ENCODE measurements at places on chromosomes 1 and 21.

GRCh38 chr1:192342842-192343241 is 26.1 kb downstream of the RGS21 start:
- DNase-seq = no peak

GRCh38 chr1:18452550-18452949 is 28.2 kb upstream of the KLHDC7A start:
- no peak for DNase-seq

DNA sequence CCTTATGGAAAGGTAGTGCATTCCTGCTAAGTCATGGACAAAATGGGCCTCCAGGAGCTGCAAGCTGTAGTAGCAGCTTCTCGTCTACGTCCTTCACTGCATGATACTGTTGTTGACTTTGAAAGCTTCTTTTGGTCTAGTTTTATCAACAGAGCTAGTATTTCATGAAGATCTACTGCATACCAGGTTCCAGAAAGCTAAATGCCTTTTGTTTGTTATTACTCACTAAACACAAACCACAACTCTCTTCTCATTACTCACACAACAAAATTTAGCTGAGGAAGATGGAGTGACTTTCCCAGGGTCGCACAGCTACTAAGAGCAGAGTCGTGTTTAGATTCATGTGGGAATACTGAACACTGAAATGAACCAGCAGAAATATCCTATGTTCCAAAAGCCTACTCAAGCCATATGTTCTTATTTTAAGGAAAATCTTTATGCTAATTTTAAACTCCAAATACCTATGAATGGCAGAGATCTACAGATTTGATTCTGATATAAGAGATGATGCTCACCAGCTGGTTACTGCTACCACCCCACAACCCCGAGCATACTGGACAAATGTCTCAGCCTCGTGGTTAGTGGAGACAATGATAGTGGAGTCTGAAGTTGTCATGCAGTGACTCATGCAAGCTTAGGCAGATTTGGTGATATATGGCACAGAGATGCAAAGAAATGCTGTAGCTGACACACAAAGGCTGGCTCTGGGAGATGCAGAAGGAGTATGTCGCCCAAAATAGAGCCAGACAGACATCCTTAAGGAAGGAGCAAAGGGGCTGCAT is 20.6 kb downstream of the PGBD2 start:
- no peak for DNase-seq

GRCh38 chr1:59126366-59126765 is 170.5 kb upstream of the FGGY start:
- DNase-seq = no peak

- DNase-seq = no peak
Observed at GRCh38 chr1:115677565-115677964, 35.8 kb downstream of the VANGL1 start.

- DNase-seq = peak; percentile 35
Observed at GRCh38 chr1:215992620-215993019, 425.5 kb downstream of the KCTD3 start.

DNA sequence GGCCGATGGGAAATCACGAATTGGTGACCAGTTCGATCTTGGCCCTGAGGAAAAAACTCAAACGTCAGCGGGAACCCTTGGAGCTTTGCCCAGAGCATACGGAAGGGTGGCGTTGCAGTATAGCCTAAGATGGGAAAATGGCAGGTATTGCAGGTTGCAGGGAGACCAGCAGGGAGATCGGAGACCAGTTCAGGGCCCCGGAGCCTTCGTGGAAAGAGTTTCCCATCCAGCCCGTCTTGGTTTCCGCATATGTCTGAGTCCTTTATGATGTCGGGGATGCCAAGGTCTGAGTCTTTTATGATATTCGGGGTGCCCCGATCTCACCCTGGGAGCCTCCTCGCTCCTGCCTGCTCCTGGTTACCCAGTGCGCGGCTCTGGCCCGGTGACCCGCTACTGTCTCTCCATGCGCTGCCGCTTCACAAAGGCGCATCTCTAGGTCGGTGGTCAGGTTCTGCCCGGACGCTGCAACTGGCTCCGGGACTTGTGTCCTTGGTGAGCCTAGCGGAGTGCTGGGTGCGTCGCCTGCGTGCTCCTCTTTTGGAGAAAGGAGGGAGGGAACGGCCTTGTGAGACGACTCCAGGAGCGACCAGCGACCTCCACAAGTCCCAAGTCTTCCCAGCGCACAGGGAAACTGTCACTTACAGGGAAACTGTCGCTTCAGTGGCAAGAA is 94.2 kb downstream of the PRKAB2 start:
- no peak for DNase-seq

DNA sequence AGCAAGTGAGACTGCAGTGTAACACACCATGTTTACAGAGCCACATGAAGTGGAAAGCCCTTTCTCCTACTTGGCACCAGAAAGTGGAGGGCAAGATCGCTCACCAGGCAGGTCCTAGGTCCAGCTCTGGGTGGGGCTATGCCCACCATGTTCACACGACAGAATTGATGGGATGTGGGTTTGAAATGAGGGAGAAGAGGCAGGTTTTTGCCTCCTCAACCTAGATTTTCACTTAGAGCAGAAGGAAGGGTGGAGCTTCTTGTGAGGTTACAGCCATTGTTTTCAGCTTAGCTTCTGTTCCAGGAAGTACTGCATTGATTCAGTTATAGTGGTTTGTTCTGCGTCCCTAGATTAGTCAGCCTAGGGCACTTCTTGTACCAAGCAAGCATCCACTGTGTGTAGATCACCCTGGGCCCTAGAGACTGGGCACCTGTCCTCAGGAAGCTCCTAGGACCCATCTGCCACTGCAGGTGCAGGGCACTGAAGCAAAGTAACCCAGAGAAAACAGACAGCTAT is 2.3 kb downstream of the CD53 start:
- DNase-seq = no peak

- no peak for DNase-seq
Observed at GRCh38 chr1:38448893-38449292, 402.3 kb upstream of the POU3F1 start.

DNA sequence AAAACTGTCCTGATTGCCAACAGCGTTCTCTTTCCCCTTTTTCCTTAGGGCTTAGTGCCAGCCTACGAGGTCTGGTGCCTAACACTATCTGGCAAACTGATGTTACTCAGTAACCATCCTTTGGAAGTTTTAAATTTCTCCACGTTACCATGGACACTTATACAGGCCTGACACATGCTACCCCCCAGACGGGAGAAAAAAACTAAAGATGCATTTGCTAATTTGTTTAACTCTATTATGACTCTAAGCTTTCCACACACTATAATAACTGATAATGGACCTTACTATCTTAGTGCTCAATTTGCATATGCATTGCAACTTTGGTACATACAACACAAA is 36.8 kb downstream of the CLCA1 start:
- no peak for DNase-seq

DNA sequence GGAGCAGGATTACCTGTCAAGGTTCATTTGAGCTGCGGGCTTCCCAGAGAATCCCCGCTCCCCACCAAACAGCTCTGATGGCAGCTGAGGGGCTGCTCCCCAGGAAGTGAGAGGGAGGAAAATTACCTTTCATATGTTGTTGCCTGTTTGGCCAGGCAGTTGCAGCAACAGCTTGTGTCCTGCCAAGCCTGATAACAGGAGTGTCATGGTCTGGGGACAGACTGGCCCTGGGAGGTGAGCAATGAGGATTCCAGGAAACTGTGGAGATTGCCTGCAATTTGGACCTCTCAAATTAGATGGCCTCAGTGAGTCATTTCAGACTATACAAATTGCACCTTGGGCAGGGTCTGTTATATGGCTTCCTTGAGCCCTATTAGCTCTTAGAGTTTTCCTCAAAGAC is 189.3 kb downstream of the PTPRU start:
- DNase-seq = no peak

DNA sequence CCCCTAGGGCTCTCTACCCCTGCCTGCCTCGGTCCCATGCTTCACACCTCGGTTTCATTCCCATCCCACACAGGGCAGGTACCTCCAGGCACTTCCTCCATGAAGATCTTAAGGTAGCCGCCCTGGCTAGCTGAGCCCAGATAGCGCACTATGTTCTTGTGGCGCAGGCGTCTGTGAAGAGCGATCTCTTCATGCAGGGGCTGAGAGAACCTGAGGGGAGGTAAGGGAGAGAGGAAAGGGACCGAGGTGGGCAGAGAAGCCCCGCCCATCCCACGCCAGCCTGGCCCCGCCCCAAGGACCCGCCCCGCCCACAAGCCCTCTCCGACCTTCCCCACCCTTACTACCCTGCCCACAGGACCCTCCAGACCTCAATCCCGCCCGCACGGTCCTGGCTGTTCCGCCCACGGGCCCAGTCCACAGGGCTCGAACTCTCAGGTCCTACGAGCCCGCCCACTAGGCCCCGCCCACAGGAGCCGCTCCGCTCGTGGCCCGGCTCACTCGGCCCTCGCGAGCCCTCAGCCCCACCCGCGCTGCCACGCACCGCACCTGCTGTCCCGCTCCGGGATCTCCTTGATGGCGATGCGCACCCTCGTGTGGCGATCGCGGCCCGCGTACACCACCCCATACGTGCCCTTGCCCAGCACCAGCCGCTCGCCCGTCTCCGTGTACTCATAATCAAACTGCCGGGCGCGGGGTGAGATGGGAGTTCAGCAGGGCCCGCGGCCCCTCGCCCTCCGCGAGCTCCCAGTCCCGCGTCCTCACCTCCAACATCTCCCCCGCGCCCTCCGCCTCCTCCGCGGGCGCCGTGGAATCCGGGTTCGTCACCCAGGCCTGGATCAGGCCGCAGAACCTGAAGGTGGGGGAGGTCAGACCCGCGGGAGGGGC is 6.4 kb downstream of the MAP3K6 start:
- no peak for DNase-seq

DNA sequence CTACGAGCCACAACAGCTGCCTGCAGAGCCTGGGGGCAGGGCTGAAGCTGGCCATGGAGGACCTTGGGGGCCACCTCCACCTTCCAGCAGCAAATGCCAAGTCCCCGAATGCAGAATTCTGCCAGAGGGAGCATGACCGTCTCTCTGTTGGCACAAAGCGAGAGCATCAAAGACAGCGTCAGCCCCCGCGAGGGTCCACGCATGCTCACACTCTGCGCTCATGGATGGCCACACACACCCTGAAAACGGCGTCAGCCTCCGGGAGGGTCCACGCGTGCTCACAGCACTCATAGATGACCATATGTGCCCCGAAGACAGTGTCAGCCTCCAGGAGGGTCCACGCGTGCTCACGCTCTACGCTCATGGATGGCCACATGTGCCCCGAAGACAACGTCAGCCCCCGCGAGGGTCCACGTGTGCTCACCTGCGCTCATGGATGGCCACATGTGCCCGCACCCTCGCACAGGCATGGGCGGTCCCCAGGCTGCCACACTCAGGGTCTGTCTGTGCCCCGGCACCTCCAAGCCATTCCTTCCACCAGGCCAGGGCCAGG is 46.5 kb downstream of the MORN1 start:
- DNase-seq = no peak

- DNase-seq = no peak
Observed at GRCh38 chr1:35580949-35581388, 7.9 kb downstream of the TFAP2E start.

DNA sequence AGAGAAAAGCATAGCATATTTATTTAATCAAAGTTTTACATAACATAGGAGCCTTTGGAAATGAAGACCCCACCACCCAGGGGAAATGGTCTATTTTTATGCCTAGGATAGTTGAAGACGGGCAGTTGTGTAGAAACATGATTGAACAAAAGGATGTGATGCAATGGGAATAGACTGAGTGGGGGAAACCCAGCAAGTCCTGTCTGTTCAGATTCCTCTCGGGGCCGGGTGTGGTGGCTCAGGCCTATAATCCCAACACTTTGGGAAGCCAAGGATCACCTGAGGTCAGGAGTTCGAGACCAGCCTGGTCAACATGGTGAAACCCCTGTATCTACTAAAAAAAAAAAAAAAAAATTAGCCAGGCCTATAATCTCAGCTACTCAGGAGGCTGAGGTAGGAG is 298.3 kb downstream of the MATN1 start:
- DNase-seq = no peak

GRCh38 chr1:82273816-82274215 is 473.1 kb downstream of the ADGRL2 start:
- no peak for DNase-seq

DNA sequence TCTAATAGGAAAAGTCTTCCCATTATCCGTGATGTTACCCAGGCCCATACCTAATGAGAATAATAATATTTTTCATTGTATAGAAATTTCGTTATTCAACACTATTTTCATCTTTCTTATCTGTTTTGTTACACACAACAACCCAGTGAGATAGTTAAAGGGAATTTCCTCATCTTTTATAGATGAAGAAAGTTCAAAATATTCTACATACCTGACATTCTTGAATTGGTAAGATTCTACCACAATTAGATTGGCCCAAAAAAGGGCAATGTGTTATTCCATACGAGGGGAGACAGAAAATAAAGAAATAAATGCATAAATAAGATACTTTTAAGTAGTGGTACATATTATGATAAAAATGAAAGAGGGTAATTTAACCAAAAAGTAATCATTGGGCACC is 405.5 kb upstream of the ADAMTS5 start:
- DNase-seq = no peak

- DNase-seq = no peak
Observed at GRCh38 chr1:162384116-162384515, 2.6 kb downstream of the C1orf226 start.

GRCh38 chr1:221549815-221550214 is 192.1 kb downstream of the DUSP10 start:
- DNase-seq = no peak

DNA sequence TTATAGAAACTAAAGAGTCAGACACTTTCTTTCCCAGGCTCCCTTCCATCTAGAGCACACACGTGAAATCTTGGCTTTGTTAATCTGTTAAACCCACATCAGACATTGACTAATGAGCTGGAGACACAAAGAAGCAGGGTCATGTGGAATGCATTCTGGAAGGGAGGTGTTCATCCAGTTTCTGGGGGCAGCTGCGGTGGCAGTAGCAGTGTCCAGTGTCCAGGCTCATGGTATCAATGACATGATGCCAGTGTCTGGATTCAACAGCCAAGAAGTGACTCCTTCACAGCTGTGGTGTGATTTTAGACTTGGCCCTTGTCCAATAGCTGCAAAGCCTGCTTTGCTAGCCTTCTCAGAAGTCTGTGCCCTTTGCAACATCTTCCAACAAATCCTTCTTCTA is 95.2 kb downstream of the NTPCR start:
- no peak for DNase-seq

- DNase-seq = no peak
Observed at GRCh38 chr21:20377250-20377649, 621.0 kb upstream of the NCAM2 start.

DNA sequence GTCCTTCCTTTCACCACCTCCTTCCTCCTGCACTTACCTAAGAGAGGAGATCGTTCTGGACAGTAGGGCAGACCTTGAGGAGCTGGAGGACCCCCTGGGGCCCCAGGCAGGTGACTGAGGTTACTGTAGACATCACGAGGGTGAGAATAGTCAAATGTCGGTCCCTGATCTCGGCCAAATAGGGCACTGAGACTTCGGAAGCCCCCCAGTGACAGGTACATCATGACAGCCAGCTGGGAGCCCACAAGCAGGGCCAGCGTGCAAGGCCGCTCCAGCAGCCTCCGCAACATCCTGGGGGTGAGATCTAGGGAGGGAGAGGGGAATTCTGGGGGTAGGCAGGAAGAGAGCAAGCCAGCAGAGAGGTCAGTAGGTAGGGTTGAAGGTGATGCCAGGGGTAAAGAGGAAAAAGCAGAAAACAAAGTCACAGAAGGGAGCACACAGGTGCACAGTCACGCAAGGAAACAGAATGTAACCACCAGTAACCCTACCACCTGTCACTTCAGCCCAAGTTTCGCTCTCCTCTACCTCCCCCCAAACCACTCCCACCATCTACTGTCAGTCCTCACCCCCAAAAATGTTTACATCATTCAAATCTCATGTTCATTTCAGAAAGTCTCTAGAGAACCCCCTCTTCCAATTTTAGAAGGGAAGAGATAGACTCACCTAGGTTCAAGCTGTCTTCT is 1.4 kb downstream of the B4GALT3 start:
- DNase-seq = no peak
